Effector memory CD4-positive, alpha-beta T cell (primary cell): ENCODE measurements at places on chromosomes 1 and 21.

GRCh38 chr1:20399606-20400180, 86.3 kb downstream of the CAMK2N1 start:
- DNase-seq = no peak

DNA sequence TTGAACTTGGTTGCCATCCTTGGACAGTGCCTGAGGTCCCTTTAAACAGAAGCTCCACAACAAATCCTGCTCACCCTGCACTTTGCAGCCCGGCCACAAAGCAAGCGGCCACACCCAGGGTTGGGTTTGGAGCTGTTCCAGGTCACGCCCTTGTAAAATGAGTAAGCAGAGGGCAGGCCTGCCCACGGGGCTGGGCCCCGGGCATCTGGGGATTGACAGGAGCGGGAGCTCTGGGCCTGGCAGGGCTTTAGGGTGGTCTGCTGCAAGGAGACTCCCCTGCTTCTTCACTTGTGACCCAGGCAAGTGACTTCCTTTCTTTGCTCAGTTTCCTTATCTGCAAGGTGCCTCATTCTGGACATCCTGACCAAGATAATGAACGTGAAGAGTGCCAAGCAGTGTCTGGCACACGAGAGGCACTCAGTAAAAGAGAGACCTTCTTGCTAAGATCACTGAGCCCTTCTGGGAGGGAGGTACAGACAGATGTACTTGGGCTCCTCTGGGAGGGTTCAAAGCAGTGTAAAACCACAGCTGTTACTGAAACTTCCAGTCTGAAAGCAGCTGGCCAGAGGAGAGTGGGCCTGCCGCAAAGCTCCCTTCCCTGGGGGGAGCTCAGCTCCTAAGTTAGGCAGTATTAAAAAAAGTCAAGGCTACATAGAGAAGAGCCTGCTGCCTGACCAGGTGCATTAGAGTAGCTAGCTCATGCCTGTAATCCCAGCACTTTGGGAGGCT, 2.6 kb downstream of the E2F2 start:
- DNase-seq = peak; percentile 74

- no peak for DNase-seq
Observed at GRCh38 chr1:174976436-174977108, 23.2 kb upstream of the CACYBP start.

DNA sequence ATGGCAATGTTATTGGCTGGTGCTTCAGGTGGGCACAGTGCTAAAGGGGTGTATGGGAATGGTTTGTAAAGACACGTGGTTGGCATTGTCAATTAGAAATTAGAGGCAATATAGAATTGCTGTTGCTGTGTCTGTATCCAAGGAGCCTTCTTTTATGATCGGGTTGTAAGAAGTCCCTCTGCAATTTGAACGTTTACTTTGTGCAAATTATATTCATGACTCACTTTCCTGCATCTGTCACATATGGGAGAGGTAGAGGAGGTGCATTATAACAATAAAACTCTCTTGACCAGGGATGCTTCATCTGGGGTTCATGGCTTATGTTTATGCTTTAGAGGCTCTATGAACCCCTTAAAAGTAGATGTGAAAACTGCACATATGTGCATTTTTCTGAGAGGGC, 130.4 kb upstream of the DNAH14 start:
- DNase-seq = no peak

- DNase-seq = no peak
Observed at GRCh38 chr1:183910845-183911244, 105.9 kb downstream of the RGL1 start.

DNA sequence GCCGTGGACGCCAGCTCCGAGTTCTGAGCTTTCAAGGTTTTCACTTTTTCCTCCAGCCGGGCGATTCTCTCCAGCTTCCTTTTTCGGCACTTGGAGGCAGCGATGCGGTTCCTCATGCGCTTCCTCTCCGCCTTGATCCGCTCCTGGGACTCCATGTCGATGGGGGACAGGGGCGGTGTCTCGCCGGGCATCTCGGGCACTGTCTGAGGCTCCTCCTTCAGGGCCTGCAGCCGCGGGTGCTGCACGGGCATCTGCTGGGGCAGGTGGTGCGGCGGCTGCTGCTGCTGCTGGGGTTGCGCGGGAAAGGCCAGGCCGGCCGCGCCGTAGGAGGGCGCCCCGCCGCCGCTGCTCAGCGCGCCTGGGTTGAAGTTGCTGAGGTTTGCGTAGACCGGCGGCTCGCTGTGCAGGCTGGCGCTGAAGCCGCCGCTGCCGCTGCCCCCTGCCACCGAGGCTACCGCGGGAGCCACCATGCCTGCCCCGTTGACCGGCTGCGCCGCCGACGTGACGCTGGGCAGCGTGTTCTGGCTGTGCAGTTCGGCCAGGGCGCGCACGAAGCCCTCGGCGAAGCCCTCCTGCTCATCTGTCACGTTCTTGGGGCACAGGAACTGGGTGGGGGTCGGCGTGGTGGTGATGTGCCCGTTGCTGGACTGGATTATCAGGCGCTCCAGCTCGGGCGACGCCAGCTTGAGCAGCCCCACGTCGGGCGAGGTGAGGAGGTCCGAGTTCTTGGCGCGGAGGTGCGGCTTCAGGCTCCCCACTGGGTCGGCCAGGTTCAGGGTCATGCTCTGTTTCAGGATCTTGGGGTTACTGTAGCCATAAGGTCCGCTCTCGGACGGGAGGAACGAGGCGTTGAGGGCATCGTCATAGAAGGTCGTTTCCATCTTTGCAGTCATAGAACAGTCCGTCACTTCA, 1.4 kb downstream of the JUN start:
- peak; percentile 38 for DNase-seq

- no peak for DNase-seq
Observed at GRCh38 chr21:41565550-41565949, 57.6 kb upstream of the TMPRSS2 start.

- DNase-seq = no peak
Observed at GRCh38 chr1:89865498-89866382, 44.9 kb downstream of the LRRC8D start.

DNA sequence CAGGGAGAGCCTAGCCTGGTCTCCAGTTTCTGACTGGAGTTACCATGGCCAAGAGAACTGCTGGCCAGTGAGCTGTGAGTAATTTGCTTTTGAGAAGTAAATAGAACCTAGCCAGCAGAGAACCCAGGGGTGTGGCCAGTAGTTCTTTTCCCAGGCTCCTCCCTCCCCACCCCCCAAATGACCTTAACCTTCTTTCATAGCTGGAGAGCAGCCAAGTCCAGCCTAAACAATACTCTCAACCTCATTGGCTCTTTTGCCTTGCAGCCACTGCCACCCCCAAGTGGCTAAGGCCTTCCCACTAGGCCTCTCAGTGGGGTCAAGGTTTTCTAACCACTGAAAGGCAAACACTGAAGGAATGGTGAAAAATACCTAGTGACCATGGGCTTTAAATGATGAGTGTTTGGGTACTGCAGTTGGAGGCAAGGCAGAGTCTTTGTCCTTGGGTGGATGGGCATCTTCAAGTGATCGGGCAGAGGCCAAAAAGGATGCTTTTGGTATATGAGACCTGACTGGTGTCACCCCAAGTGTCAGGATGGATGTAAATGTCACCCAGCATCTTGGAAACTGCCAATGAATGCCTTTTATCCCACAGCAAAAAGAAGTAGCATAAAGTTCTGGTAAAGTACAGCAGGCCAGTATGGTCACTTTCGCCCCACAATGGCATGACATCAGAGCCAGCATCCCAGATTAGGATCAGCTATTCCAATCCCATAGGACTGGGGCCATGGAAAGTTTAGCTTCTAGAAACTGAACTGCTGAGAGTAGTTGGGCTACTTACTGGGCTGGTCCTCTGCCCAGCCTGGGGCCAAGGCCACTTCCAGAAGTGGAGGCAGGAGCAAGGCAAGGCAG, 3.5 kb upstream of the PIGV start:
- no peak for DNase-seq

GRCh38 chr1:56133522-56134472, 445.6 kb downstream of the PLPP3 start:
- no peak for DNase-seq

DNA sequence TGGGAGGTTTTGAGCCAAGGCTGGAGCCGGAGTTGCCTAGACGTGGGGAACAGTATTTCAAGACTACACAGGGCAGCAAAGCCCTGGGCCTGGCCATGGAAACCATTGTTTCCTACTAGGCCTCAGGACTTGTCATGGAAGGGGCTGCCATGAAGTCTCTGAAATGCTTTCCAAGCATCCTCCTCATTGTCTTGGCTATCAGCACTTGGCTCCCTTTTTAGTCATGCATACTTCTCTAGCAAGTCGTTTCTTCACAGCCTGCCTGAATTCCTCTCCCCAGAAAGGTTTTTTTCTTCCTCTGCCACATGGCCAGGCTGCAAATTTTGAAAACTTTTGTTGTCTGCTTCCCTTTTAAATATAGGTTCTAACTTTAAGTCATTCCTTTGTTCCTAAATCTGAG, 406.6 kb upstream of the TMPRSS15 start:
- no peak for DNase-seq

GRCh38 chr1:19639999-19640362, 4.1 kb upstream of the NBL1 start:
- no peak for DNase-seq

DNA sequence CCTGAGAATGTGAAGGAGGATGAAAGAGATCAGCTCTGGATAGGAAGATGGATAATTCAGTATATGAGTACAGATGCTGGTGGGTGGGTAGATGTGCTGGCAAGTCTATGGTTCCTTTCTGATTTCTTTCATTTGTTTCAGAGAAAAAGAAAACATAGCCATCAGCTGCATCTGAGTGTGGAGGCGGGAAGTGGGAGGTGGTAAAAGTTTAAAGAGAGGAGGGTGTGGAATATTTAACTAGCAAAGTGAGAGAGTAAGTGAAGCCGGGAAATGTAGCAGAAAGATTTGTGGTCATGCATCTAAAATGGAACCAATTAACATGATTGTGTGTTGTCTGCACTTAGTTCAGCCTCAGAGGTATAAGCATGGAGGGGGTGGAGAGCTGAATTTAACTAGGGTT, 16.4 kb downstream of the RPE65 start:
- DNase-seq = no peak

DNA sequence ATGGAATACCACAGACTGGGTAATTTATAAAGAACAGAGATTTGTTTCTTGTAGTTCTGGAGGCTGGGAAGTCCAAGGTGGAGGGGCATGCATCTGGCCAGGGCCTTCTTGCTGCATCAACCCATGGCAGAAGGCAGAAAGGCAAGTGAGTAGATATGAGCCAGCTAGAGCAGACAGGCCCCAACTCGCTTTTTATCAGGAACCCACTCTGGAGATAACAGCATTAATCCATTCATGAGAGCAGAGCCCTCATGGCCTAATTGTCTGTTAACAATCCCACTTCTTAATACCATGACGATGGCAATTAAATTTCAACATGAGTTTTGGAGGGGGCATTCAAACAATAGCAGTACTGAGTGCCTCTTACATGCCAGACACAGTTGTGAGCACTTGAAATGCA, 87.2 kb upstream of the SOX13 start:
- no peak for DNase-seq

GRCh38 chr21:29748391-29749167, 191.2 kb downstream of the GRIK1 start:
- no peak for DNase-seq

DNA sequence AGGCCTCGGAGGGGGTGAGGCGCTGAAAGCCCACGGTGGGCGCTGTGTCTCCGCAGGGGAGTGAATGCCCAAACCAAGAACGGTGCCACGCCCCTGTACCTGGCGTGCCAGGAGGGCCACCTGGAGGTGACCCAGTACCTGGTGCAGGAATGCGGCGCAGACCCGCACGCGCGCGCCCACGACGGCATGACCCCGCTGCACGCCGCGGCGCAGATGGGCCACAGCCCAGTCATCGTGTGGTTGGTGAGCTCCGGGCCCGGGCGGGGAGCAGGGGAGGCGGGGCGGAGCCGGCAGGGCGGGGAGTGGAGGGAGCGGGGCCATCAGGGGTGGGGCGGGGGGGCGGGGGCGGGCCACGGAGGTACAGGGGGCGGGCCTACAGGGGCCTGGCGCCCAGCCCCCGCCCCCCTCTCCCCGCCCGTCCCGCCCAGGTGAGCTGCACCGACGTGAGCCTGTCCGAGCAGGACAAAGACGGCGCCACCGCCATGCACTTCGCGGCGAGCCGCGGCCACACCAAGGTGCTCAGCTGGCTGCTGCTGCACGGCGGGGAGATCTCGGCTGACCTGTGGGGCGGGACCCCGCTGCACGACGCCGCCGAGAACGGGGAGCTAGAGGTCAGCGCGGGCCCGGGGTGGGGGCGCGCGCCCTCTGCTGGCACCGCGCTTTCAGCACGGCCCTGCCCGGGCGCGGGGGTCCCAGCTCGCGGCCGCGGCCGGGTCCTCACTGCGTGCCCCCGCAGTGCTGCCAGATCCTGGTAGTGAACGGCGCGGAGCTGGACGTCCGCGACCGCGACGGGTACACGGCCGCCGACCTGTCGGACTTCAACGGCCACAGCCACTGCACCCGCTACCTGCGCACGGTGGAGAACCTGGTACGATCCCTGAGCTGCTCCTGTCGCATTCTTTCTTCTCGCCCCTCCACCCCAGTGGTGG, 15.9 kb downstream of the ESPN start:
- peak; percentile 78 for DNase-seq

DNA sequence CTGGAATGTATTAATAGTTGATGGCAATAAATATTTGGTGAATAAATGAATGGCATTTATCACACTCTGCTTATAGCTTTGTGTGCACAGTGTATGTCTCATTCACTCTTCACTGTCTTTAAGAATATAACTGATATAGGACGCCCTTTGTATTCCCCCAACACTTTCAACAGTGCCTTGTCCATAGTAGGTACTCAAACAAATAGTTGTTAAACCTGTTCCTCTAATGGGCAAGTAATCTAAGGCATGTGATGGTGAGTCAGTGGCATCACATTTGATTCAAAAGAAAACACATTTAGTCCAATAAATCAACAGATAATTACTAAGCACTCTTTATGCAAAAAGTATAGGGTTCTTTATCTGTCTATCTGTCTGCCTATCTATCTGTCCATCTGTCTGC, 11.2 kb upstream of the RXRG start:
- no peak for DNase-seq

DNA sequence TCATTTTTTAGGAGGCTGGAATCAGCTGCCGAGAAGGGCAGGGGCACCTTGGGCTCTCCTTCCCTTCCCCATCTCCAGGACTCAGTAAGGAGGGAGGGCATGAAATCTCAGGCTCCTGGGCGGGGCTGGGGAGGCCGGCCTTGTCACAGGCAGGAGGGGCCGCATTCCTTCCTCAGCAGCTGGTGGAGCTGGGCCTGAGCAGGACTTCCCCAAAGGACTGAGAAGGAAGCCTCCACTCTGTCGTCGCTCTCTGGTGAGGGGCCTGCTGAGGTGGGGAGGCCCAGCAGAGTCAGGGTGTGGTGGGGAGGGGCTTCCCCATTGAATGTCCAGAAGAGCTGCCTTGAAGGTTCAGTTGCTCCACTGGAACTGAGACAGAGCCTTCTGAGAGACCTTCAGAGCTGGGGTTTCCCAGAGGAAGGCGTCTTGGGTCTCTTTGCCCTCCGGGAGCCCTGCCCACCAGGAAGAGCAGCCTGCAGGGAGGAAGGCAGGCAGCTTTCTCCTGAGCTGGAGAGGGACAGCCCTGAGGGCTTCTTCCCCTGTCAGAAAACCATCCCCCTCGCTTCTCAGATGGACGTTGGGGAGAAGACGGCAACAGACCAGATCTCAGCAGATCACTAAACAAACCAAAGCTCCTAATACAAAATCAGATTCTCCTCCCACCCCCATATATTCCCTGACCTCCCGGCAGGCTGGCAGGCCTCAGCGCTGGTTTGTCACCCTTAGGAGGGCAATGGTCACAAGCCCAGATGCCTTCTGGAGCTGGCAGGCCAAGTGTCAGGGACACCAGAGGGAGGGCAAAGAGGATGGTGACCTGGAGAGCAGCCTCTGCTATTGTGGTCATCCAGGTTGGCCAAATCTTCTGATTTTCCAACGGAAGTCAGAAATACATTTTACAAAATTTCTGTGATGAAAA, 10.7 kb downstream of the KCNA10 start:
- DNase-seq = no peak
